ENCODE measurements at places on chromosomes 12 and 14.

DNA sequence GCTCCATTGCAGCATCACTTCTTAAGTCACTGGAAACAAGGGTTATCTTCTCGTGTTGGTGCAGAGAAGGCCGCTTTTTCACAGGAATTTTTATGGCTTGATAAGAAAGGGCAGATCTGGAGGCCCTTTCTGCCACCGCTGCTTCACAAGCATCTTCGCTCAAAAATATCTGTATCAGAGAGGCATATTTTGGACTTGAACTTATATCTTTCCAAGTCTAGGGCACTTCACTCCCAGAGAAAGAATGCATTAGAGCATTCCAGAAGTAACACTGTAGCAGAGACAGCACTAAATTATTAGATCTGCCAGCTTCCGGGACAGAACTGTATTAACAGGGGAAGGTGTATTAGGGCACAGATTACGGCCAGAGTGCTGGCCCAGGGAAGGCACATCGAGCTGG lies 151.7 kb upstream of the AMIGO2 start:
- DNase-seq, result no peak

GRCh38 chr12:113634474-113634873 lies 162.8 kb upstream of the LHX5 start:
- no peak for DNase-seq

- peak; percentile 93 for DNase-seq
Measured at GRCh38 chr12:87253157-87253556, 776.0 kb downstream of the C12orf50 start.

DNA sequence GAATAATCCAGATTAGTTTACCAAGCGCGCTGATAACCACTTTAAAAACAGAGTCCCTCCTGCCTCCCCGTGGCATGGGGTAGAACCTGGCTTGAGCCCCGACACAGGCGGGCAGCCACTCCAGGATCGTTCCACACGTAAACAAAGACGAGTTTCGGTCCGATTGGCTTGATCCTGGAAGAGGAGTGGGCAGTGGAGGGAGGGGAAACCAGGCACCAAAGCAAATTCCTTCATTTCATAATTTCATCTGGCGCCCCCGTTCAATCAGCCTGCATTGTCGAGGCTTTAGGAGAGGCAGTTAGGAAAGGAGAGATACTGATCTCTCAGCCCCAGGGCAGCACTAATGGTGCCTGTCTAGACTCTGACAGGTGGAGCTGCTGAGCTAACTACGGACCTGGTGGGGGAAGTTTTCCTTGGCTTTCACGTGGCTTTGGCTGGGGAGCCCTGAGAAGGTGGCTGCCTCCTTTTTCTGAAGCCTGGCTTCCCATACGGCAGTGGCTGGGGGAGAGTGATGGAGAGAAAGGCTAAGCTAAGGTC lies 751 bp upstream of the GPRC5A start:
- DNase-seq, result peak; percentile 61

DNA sequence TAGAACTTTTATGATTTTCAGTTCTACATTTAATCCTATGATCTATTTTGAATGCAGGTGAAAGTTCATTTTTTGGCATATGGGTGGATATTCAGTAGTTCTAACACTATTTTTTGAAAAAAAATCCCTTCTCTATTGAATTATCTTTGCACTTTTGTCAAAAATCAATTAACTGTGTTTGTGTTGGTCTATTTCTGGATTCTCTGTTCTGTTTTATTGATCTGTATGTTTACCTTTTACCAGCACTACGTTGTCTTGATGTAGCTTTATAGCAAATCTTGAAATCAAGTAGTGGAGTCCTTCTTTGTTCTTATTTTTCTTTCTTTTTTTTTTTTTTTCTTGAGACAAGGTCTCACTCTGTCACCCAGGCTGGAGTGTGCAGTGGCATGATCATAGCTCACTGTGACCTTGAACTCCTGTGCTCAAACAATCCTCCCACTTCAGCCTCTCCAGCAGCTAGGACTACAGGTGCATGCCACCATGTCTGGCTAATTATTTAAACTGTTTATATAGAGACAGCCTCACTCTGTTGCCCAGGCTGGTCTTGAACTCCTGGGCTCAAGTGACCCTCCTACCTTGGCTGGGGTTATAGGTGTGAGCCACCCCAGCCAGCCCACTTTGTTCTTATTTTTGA lies 31.9 kb downstream of the SLC39A9 start:
- no peak for DNase-seq

DNA sequence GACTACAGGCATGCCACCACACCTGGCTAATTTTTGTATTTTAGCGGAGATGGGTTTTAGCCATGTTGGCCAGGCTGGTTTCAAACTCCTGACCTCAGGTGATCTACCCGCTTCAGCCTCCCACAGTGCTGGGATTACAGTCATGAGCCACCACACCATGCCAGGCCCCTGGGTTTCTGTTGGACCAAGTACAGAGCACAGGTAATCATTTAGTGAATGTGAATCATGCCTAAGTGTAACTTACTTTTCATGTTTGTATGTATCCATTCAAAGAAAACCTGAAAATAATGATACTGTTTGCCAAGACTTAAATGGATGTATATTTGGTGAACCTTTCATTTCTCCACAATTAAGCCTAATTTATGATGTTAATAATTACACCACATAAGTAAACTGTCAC lies 65.9 kb downstream of the FGD6 start:
- no peak for DNase-seq

DNA sequence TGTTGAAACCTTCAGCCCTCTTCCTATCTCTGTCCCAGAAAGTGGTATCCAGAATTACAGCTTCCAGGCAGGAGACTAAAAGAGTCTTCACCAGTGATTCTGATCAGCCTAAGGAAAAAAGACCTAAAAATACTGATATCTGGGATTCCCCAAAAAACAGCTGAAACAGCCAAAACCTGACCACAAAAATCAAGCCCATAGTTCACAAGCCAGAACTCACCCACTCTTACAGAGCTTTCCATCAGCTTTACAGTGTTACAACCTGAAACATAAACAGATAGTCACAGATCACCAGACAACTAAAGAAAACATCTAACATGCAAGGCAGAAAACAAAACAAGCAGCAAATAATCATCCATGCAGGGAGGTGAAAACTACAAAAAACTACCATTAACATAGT lies 26.0 kb upstream of the TSPAN8 start:
- no peak for DNase-seq

GRCh38 chr14:74954232-74954946 lies 1.0 kb downstream of the PGF start:
- no peak for DNase-seq

DNA sequence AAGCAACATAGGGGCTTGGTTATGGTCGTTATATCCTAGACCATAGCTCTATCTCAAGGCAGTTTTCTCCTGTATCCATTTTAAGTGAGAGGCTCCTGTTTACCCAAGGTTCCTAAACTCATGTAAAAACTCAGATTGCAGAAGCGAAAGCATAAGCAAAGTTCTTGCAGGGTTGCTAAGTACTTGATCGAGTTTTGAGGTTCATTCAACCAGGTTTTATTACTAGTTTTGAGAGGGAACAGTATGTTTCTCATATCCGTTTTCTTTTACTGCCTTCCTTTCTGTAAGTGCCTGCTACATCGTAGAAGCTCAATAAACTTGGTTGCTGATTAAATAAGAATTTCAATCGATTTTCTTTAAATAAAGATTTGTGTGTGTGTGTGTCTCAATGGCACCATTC lies 5.1 kb downstream of the AKAP3 start:
- no peak for DNase-seq

GRCh38 chr14:49962621-49963020 lies 69.7 kb downstream of the ARF6 start:
- no peak for DNase-seq

- no peak for DNase-seq
Measured at GRCh38 chr12:57459750-57460467, at the start of gene GLI1. TSS of gene GLI1 (plus strand) at chr12:57459785. CDS start at chr12:57463692, 3,907 bp downstream.

GRCh38 chr12:87116780-87117179 lies 860.6 kb upstream of the MGAT4C start:
- DNase-seq, result no peak

DNA sequence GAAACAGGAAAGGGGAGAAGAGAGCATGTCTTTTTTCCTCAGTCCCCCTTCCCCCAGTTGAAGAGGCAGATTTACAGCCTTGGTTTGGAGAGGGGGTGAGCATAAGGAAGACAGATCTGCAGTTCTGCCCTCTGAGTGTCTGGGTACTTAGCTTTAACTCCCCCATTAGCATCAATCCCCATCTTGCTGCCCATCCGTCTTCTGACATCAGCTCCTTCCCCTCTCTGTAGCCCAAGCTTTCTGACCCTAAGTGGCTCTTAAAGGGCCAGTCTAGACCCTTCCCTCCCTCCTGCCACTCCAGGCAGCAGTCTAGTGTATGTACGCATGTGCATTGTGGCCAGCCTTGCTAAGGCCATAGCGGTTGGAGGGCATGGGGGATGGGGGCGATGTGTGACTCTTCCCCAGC lies 7.3 kb downstream of the GPR84 start:
- DNase-seq, result no peak

DNA sequence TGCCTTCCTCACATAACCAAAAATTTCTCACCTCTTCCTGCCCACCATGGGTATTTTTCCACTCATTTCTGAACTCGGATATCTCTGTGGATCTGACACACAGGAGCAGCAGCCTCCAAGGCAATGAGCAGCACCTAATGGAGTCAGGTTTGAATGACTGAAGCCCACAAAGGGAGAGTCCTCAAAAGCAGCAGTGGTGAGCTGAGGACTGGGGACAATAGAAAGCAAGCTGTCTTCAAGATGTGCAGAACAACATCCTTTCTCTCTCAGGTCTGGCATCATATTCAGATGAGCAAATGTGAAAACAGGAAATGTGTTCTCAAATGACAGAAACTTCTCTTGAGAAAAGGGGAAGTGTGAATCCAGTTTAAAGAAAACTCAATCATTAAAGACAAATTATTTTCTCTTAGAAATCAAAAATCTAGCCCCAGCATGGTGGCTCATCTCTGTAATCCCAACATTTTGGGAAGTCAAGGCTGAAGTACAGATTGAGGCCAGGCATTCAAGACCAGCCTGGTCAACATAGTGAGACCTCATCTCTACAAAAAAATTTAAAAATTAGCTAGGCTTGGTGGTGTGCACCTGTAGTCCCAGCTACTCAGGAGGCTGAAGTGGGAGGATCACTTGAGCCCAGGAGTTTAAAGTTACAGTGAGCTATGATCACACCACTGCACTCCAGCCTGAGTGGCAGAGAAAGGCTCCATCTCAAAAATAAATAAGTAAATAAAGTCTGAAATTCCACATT lies 54.2 kb downstream of the C12orf42 start:
- DNase-seq, result no peak

DNA sequence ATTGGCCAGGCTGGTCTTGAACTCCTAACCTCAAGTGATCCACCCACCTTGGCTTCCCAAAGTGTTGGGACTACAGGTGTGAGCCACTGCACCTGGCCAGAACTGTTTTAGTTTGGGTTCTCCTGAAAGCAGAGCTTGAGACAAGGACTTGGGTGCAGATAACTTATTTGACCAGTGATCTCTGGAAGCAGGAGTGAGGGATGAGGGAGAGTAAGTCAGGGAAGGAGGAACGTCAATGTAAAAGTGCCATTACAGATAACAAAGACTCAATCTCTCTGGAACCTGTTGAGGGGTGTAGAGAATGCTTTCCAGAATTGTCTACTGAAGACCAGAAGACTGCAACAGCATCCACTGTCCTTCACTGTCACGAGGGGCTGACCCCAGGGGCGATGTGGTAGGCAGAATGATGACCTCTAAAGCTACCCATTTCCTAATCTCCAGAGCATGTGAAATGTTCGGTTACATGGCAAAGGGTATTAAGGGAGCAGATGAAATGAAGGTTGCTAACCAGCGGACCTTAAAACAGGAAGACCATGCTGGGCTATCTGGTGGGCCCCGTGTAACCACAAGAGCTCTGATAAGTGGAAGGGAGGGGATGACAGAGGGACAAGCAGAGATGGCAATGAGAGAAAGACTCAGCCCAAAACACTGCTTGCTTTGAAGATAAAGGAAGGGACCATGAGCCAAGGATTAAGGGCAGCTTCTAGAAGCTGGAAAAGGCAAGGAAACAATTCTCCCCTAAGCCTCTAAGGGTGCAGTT lies 207.8 kb downstream of the RBM19 start:
- DNase-seq, result no peak

DNA sequence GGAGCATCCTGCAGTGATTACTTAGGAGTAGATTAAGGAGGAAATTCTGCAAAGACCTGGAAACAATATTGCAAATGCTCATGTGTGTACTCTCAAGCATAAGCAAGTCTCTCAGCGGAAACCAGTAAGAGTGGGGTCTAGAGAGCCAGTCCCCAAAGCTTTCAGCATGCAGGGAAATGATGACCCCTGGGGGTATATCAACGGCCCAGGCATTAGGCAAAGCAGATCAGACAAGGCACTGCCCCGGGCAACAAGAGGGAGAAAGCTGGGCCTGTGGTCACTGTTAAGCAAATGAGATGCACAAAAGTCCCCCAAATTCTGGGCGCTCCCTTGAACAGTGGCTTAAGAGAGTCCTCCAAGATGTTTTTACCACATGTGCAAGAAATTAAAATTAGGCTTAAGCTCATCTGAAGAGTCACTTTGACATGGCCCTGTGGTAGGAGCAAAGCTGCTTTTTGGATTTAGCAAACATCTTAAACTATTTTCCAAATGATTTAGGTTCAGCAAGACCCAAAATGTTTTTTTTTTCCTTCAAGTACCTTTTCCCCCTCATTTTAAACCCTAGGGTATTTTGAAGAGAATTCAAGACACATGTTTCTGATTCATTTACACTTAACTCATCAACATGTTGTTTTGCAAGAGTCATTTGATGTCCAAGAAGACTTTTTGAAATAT lies 457.1 kb upstream of the TBX3 start:
- no peak for DNase-seq

DNA sequence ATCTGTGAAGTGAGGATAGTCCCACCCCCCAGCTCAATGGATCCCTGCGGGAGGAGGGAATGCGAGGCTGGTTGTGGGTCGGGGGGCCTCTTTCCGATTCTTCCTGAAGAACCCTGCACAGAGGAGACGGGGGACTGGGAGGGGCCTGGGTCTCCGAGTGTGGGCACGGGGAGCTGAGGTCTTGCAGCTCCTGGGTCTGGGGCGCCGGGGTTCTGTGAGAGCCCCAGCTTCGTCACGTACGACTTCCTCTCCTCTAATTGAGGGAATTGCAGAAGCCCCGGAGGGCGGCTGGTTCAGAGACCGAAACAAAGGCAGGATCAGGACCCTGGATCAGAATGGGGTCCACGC lies 66.6 kb downstream of the DIO3 start:
- no peak for DNase-seq

DNA sequence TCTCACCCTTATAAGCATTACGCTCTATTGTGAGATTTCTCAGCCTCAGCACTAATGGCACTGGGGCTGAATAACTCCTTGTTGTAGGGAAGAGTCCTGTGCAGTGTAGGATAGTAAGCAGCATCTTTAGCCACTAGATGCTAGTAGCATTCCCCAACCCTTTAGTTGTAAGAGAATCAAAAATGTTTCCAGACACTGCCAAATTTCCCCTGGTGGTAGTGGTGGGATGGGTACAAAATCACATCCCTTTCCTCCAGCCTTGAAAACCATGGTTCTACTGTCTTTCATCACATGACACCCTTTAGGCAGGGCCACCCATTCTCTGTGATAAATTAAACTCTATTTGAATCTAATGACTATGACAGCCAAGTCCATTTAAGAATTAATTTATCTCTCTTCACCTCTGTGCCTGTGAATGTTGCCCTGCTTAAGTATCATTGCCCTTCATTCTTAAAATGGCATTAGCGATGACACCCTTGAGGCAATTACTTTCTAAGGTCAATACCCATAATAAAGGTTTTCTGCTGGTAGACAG lies 199.4 kb downstream of the ANO4 start:
- DNase-seq, result no peak

Measured in T1000 (cell line).